ENCODE measurements at places on chromosomes 6 and 20. TPM values are rescaled to one million over a fixed set of nuclear protein-coding genes. Genes with fewer than 3 reads are reported as not detected.
A peak's percentile ranks its signal among the peaks of the same experiment; 100 is the strongest.

The GSTA2 gene
- not detected for total RNA-seq

The ZC2HC1B gene
- not detected for total RNA-seq

GRCh38 chr6:89050697-89051096 lies 29.9 kb upstream of the PNRC1 start:
- H3K36me3 ChIP-seq = no peaks in the 10 kb centered on the region
- H3K27ac ChIP-seq = peak overlapping the region; percentile 77
- H3K4me1 ChIP-seq = peaks cover 28% of the 10 kb centered on the region
- no peaks in the 10 kb centered on the region for H3K27me3 ChIP-seq
- peak; percentile 36 for DNase-seq
- H3K4me3 ChIP-seq = peak overlapping the region; percentile 45

GRCh38 chr6:40328386-40328985 lies 258.7 kb downstream of the LRFN2 start:
- no peak overlapping the region for H3K4me3 ChIP-seq
- H3K4me1 ChIP-seq = no peaks in the 10 kb centered on the region
- no peak overlapping the region for H3K27ac ChIP-seq
- H3K27me3 ChIP-seq = no peaks in the 10 kb centered on the region
- H3K36me3 ChIP-seq = no peaks in the 10 kb centered on the region

DNA sequence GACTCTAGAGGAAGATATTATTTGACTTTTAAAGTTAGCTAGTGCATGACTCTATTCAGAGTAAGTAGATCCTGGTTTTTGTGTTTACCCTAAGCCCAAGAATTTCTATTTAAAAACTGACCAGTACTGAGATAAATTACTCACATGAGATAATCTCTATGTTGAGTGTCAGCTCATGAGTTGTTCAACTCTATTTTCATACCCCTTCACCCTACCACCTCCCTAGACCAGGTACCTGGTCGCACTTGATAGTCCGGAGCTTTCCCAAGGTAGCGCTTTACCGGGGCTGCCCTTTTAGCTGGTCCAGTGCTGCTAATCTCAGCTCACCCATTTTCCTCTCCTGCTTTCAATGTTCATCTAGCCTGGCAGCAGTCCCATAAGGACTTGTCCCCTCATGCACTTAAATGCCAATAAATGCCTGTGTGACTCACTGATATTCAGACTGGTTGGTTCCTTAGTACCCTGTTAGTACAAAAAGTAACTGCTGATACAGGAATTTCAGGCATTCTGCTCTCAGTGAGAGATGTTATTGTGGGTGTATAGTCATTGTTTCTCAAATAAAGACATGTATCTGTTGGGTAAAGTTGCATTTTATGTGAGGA lies 503.9 kb downstream of the ADGRB3 start:
- no peak for DNase-seq
- no peak overlapping the region for H3K4me3 ChIP-seq
- no peaks in the 10 kb centered on the region for H3K4me1 ChIP-seq
- H3K36me3 ChIP-seq = no peaks in the 10 kb centered on the region
- H3K27ac ChIP-seq = no peak overlapping the region

GRCh38 chr20:62692801-62693523 lies 15.7 kb upstream of the NTSR1 start:
- DNase-seq = no peak
- H3K27me3 ChIP-seq = peaks cover 27% of the 10 kb centered on the region
- no peak overlapping the region for H3K27ac ChIP-seq
- H3K36me3 ChIP-seq = no peaks in the 10 kb centered on the region
- no peak overlapping the region for H3K4me3 ChIP-seq

GRCh38 chr20:17228624-17229061 lies 1.8 kb downstream of the PCSK2 start:
- no peak overlapping the region for H3K4me3 ChIP-seq
- H3K27me3 ChIP-seq = peaks cover 61% of the 10 kb centered on the region
- H3K27ac ChIP-seq = no peak overlapping the region
- no peaks in the 10 kb centered on the region for H3K36me3 ChIP-seq

DNA sequence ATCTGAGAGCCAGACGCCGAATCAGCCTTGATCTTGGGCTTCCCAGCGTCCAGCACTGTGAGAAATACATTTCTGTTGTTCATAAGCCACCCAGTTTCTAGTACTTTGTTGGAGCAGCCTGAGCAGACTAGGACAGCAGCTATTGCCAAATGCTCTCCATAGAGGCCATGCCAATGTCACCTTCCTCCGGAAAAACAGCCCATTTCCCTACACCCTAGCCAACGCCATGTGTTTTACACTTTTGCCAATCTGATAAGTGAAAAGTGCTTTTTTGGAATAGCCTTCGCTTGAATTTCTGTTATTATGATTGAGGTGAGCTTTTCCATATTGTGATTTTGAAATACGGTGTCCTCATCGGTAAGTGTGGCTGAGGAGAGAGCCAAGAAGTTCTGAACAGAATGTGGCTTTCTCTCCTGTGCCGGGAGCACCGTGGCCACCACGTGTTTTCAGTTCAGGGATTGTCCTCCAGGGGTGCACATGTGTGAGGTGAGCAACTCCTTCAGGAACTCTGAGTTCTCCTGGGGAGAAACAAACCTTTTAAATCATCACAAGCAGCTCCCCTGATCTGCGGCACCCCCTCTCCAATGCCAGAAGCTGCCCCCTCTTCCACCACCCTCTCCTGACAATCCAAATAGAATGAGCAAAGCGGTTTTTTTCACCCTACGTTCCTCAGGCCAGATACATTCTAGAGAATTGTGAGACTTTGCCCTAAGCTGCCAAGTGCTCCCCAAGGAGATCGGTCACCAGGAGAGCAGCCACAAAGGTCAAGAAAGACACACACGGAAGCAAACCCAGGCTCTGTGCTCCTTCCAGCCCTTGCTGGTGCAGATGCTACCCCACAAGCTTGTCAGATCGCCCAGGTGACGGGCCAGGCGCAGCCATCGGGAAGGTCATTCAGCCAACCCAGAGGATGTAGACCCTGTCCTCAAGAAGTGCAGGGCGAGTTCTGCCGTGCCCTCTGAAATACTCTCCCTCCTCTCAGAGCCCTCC lies 36.0 kb downstream of the TAF8 start:
- no peaks in the 10 kb centered on the region for H3K27me3 ChIP-seq
- H3K27ac ChIP-seq = no peak overlapping the region
- H3K36me3 ChIP-seq = peaks cover 18% of the 10 kb centered on the region
- no peak overlapping the region for H3K4me3 ChIP-seq

- no peak overlapping the region for H3K4me3 ChIP-seq
- no peaks in the 10 kb centered on the region for H3K36me3 ChIP-seq
- H3K27ac ChIP-seq = no peak overlapping the region
- H3K27me3 ChIP-seq = peaks cover 77% of the 10 kb centered on the region
These were observed 57.2 kb downstream of the CTCFL start for GRCh38 chr20:57467742-57468141.

GRCh38 chr20:54227751-54228150 lies 19.9 kb downstream of the PFDN4 start:
- DNase-seq = no peak
- no peak overlapping the region for H3K27ac ChIP-seq
- H3K27me3 ChIP-seq = no peaks in the 10 kb centered on the region
- H3K36me3 ChIP-seq = peaks cover 6% of the 10 kb centered on the region

Measured in MCF 10A (cell line).